ENCODE measurements at places on chromosomes 2 and 18.

DNA sequence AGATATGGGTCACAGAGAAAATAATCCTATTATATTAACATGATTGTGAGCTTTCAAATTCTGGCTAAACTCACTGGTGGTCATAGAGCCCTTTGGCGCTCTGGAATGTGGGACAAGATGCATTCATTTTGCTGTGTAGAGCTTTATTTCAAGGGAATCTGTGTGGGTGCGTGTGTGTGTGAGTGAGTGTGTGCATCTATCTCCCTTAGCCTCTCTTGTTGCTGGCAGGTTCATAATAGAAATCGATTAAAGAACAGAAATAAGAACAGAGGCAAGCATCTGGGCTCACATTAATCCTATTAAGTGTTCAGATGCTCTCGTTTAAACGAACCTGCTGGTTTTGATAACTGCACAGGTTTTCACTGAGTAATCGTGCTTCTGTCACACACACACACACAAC lies 155.4 kb upstream of the PID1 start:
- no peak for ATAC-seq

DNA sequence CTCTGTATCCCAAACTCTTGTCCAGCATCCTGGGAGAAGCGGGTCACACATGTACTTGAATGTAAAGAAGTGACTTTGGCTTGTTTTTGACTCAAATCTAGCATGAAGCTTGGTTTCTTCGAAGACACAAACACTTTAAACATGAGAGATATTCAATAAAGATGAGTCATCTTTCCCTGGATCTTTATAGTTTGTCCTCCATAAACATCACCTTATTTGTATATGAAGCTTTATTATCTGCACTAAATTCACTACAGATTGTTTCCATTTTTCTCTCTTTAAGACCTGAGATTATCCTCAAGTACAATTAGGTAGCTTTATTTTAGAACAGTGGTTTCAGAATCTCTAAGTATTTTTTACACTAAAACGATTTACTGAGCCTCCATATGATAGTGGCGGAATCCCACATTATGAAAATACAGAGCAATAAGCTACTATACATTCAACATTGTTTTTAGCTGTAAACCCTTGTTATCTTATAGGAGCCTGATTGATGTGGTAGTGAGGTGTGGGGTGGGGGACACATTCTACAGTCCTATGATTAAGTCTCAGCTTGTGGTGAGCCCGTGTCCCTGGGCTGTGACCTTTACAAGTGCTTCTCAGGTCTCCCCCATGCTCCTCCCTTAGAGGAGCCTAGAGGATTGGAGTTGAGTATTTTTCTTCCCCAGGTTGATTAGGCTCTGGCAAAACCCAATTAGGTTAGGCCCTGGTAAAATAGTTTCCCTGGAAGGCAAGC lies 79.6 kb upstream of the RAPGEF4 start:
- ATAC-seq = no peak

GRCh38 chr2:9114458-9114857 lies 92.2 kb upstream of the ASAP2 start:
- ATAC-seq = peak; percentile 60

DNA sequence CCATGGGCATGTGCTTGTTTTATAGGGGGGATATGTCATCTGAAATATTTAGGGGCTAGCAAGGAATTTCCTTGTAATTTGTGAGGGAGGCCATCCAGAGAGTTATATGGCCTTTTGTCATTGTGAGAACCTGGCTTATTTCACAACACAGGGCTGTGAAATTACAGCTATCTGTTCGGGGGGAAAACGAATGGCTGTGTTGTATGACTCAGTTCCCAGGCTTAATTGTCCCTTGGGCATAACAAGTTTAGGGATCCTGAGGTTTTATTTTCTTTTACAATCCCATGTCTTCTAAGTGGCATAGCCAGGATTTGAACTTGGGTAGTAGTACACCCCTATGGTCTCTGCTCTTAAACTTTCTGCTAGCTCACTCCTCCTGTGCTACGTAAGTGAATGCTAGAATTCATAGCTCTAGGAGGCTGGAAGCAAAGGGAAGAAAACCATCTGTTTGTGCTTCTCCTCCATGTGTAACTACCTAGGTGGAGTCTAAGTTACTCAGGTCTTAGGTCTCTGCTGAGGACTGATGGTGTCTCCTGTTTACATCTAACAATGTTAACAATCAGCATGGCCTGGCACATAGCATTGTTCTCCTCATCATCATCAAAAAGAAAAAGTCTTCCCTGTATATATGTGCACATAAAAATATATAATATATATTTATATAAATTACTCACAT lies 53.8 kb downstream of the SKA1 start:
- ATAC-seq = no peak

- ATAC-seq = no peak
Measured at GRCh38 chr18:29605365-29605764, 1428.4 kb upstream of the CDH2 start.

GRCh38 chr2:1224901-1225300 lies 188.4 kb upstream of the TPO start:
- no peak for ATAC-seq

GRCh38 chr2:220994846-220995245 lies 577.3 kb downstream of the EPHA4 start:
- no peak for ATAC-seq

DNA sequence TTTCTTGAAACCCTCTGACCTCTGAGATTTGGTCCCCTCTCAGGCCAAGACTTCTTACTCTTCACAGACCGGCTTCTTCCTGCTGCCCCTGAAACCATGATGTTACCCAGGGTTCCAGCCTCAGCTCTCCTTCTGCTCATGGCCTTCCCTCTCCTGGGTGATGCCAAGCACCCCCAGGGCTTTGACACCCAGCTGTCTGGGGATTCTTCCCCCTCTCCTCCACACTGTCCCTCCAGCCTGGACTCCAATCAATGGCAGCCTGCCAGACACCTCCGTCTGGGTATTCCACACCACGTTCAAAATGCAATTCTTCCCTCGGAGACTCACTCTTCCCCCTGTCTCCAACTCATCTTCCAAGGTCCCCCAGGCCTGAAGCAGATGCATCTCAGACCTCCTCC lies 25.0 kb downstream of the SPP2 start:
- no peak for ATAC-seq

- no peak for ATAC-seq
Measured at GRCh38 chr2:11665510-11666362, 4.3 kb downstream of the NTSR2 start.

GRCh38 chr2:239261356-239261755 lies 139.5 kb downstream of the HDAC4 start:
- no peak for ATAC-seq

GRCh38 chr2:9690252-9690651 lies 59.5 kb upstream of the YWHAQ start:
- no peak for ATAC-seq

GRCh38 chr2:100482741-100483140 lies 12.5 kb downstream of the NMS start:
- ATAC-seq = no peak

GRCh38 chr2:63741884-63742579 lies 99.7 kb upstream of the UGP2 start:
- no peak for ATAC-seq

GRCh38 chr18:63578357-63578958 lies 8.7 kb upstream of the SERPINB13 start:
- no peak for ATAC-seq

DNA sequence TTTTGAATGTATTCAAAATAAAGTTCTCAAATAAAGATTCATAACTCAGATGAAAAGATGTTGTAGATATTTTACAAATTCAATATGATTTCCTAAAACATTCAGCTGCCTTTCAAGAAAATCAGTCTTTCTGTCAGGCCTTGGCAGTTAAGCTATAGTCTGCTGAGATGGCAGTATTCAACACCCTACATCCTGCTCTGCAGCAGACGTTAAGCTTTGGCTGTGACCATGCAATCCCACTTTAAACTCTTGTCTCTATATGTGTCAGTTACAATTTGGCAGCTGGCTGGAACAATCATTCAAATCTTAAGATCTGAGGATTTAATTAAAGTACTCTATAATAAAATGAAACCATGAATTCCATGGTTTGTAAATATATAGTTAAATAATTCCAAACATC lies 567.3 kb upstream of the ZNF804A start:
- ATAC-seq = no peak

DNA sequence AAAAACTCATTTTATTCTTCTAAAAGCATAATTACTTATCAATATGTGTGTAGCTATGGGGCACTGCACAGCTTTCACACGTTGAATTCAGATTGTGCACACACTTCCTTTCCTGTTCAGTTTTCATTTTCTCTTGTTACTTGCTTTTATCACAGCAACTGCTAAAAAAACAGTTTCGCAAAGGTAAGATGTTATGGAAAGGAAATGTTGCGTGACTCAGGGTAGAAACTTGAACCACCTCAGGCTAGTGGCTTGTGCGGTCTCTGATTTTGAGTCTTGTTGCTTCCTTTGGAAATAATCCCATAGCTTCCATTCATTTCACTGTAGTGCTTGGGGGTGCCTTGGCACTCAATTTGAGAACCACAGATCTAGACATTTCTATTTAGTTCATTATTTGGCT lies 171.9 kb downstream of the FMNL2 start:
- peak; percentile 60 for ATAC-seq

DNA sequence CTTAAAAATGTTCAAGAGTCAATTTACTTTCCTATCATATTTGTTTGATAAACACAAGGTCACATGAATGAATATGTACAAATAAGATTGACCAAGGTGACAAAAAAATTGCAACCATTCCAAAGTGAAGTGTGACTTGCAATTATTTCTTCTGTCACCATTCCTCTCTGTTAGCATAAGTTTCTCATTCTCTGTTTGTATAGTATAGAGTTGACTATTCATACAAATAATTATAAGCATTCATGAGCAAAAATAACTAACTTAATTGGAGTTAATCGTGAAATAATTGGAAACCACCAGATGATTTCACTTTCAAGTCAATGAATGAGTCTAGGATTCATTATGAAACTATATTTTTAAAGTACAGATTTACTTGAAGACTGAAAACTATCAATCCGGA lies 42.1 kb downstream of the PGAP1 start:
- no peak for ATAC-seq

DNA sequence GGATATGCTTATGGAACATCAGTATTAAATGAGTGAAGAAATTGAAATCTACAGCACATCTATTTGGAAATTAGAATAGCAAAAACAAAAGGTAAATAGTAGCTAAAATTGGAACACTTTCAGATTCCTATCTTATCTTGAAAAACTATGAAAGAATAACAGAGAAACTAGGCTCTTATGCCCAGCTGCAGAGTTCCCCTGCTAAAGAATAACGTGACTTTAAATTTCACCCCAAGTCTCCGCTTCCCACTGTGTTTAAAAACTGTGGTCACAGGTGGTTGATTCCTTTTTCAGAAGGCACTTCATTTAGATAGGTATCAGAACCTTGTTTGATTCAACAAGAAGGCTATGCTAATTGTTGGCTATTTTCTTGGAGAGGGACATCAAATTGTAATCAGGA lies 30.1 kb downstream of the ARHGAP28 start:
- no peak for ATAC-seq

GRCh38 chr18:74702950-74703349 lies 105.3 kb downstream of the ZNF407 start:
- ATAC-seq = no peak

DNA sequence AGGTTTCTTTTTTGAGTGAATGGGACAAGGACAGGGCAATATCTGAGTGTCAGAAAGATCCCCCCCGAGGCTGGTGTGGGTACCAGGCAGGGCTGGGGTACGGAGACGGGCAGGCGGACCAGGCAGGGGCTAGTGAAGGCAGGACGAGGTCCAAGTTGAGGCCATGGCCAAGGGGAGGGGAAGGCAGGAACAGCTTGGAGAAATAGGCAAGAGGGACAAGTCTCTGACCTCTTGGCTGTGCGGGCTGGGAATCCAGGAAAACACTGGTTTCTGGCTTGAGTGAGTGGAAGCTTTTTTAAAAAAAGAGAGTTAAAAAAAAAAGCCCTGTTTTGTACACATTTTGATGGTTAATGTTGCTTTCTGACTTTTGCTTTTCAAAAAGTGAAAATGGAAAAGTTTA lies 30.3 kb downstream of the ASAP2 start:
- ATAC-seq = no peak

DNA sequence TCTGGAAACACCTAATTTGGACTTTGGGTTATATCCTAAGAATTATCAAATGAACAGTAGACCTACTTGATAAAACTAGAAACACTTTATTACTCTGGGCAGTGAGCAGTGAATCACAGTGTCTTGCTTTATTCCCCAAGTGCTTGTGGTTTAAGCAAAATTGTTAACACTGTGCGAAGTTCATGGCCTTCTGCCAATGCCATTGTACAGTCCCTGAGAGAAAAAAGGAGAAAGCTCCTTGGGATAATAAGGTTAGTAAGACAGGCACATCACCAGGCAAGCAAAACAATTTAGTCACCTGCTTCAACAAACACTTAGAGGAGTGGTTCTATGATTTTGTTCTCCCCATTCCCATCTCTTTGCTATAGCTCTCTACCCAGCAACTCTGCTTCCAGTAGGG lies 39.8 kb downstream of the ADCYAP1 start:
- no peak for ATAC-seq
